ENCODE measurements at places on chromosomes 16 and 17. TPM values are rescaled to one million over a fixed set of nuclear protein-coding genes. Genes with fewer than 3 reads are reported as not detected.

DNA sequence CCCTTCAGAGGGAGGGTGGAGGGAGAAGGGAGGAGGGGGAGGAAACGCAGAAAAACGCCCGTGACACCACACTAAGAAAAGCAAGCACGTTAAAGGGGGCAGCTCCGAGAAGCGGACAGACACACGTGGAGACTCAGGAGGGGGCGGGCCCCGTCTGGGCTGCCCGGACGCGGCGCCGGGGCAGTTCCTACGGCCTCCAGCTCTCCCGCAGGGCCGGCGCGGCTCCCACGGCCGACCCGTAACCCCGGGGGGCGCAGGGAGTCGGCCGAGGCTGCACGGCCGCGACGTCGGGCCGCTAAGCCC, 362 bp downstream of the KLHDC4 start:
- no peaks in the 10 kb centered on the region for H3K27me3 ChIP-seq
- H3K4me1 ChIP-seq, result peaks cover 21% of the 10 kb centered on the region
- no peak for DNase-seq
- H3K36me3 ChIP-seq, result peaks cover 39% of the 10 kb centered on the region
- peak overlapping the region; percentile 84 for H3K27ac ChIP-seq

- no peak overlapping the region for H3K4me3 ChIP-seq
- H3K36me3 ChIP-seq, result no peaks in the 10 kb centered on the region
- no peak overlapping the region for H3K27ac ChIP-seq
- DNase-seq, result no peak
- no peaks in the 10 kb centered on the region for H3K27me3 ChIP-seq
These were observed 25.3 kb upstream of the SMURF2 start for GRCh38 chr17:64687376-64687775.

DNA sequence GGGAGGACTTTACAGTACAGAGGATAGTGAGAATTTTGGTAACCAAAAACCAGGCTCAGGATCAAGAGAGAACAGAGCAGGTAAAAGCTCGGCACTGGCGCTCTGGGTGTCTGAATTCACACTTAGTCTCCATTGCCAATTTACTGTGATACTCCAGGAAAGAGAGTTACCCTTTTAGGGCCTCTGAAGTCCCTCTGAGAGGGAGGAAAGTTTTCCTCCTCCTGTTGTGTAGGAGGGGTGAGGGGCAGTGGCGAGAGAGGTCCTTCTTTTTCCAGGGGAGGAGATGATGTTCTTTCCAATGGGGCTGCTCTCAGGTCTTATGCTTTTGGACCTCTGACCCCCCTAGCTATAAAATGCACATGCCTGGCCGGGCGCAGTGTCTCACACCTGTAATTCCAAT, 5.4 kb upstream of the TNS4 start:
- H3K36me3 ChIP-seq, result no peaks in the 10 kb centered on the region
- DNase-seq, result peak; percentile 19
- peaks cover 15% of the 10 kb centered on the region for H3K4me1 ChIP-seq
- no peak overlapping the region for H3K4me3 ChIP-seq

- no peaks in the 10 kb centered on the region for H3K4me1 ChIP-seq
- H3K27ac ChIP-seq, result no peak overlapping the region
- H3K36me3 ChIP-seq, result peaks cover 7% of the 10 kb centered on the region
- no peaks in the 10 kb centered on the region for H3K27me3 ChIP-seq
These were observed 28.8 kb downstream of the MAP2K3 start for GRCh38 chr17:21313320-21313719.

- H3K27me3 ChIP-seq, result no peaks in the 10 kb centered on the region
- no peak for DNase-seq
- H3K4me1 ChIP-seq, result peaks cover 6% of the 10 kb centered on the region
- H3K4me3 ChIP-seq, result no peak overlapping the region
These were observed 3.8 kb upstream of the JPT2 start for GRCh38 chr16:1674306-1674705.

DNA sequence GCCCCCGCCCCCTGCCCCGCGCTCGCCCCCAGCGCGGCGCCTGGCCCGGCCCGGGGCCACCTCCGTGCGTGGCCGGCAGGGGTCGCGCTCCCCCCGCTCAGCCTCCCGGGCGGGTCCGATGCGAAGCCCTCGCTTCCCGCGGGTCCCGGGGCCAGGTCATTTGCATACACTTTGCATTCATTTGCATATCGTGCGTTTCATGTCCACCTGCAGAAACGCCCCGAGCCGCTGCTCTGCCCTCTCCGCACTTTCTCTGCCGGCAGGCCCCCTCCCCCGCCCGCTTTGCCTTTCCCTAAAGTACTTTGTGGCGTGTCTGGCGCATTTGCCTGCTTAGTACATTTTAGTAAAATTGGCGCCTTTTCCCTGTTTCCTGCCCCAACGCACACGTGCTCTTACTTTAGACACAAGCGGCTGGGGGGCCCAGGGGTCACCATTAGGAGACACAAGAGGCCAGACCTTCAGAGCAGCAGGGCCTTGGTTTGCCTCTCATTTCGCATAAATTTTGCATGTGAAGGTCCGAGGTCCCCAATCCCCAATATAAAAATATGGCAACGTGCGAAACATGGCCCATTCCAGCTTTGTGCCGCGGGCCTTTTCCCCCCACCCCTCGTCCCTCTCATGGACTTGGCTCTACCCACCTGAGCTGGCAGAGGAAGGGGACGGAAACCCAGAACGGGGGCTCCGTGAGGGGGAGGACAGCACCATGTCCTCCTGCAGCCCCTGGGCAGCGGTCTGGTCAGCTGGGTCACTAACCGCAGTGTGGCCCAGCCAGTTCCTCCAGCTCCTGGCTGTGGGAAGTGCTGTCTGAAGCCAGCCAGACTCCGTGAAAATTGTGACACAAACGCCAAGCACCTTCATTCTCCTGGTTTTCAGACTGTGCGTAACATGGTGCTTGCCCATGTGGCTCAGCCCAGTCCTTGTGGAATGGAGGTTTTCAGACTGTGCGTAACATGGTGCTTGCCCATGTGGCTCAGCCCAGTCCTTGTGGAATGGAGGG, 34.8 kb downstream of the CBFA2T3 start:
- no peak for DNase-seq
- no peak overlapping the region for H3K27ac ChIP-seq
- H3K4me3 ChIP-seq, result peak overlapping the region; percentile 54
- no peaks in the 10 kb centered on the region for H3K36me3 ChIP-seq
- peaks cover 52% of the 10 kb centered on the region for H3K27me3 ChIP-seq

GRCh38 chr16:29806099-29806579, at the start of gene MAZ:
Gene MAZ, plus strand, starts transcription at chr16:29806529. Its CDS starts 173 bp downstream, at chr16:29806702.
- H3K4me1 ChIP-seq, result peaks cover 50% of the 10 kb centered on the region
- H3K27ac ChIP-seq, result peak within 1 kb of the TSS; percentile 96
- no peaks in the 10 kb centered on the region for H3K27me3 ChIP-seq
- H3K36me3 ChIP-seq, result no peaks in the 10 kb centered on the region
- DNase-seq, result no peak

- no peaks in the 10 kb centered on the region for H3K4me1 ChIP-seq
- DNase-seq, result no peak
- no peaks in the 10 kb centered on the region for H3K36me3 ChIP-seq
- no peak overlapping the region for H3K4me3 ChIP-seq
- no peaks in the 10 kb centered on the region for H3K27me3 ChIP-seq
These were observed 17.0 kb downstream of the VWA3A start for GRCh38 chr16:22109258-22109898.

- no peak for DNase-seq
- H3K27ac ChIP-seq, result peak overlapping the region; percentile 25
- peaks cover 29% of the 10 kb centered on the region for H3K36me3 ChIP-seq
- no peaks in the 10 kb centered on the region for H3K4me1 ChIP-seq
- H3K27me3 ChIP-seq, result no peaks in the 10 kb centered on the region
These were observed 54.2 kb downstream of the CRISPLD2 start for GRCh38 chr16:84874004-84874435.

GRCh38 chr16:14252860-14253259, 181.7 kb downstream of the MRTFB start:
- no peak for DNase-seq
- no peak overlapping the region for H3K27ac ChIP-seq
- no peak overlapping the region for H3K4me3 ChIP-seq
- H3K27me3 ChIP-seq, result no peaks in the 10 kb centered on the region
- peaks cover 72% of the 10 kb centered on the region for H3K36me3 ChIP-seq

GRCh38 chr16:648071-648780, 939 bp upstream of the WDR90 start:
- H3K4me3 ChIP-seq, result peak overlapping the region; percentile 84
- H3K36me3 ChIP-seq, result peaks cover 13% of the 10 kb centered on the region
- no peaks in the 10 kb centered on the region for H3K27me3 ChIP-seq
- H3K27ac ChIP-seq, result peak overlapping the region; percentile 78
- DNase-seq, result no peak
- H3K4me1 ChIP-seq, result peaks cover 42% of the 10 kb centered on the region

GRCh38 chr17:41009301-41009760, 403 bp upstream of the KRTAP3-1 start:
- H3K4me1 ChIP-seq, result no peaks in the 10 kb centered on the region
- H3K4me3 ChIP-seq, result no peak overlapping the region
- no peak for DNase-seq
- H3K36me3 ChIP-seq, result no peaks in the 10 kb centered on the region

DNA sequence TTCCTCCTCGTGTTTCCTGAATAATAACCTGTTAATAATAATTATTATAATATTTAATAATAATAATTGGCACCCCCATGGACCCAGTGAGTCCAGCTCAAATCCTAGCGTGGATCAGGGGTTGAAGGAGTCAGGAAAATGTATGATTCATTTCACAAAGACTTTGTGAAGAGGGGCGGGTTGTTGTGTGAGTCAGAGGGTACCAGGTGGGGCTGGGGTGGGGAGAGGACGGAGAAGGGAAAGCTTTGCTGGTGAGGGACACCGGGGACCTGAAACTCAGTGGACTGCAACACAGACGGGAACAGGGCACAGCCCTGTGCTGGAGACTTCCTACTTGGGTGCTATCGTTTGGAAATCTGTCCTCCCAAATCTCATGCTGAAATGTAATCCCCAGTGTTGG, 3.1 kb upstream of the ADORA2B start:
- no peak overlapping the region for H3K4me3 ChIP-seq
- no peaks in the 10 kb centered on the region for H3K27me3 ChIP-seq

- no peak overlapping the region for H3K4me3 ChIP-seq
- no peak overlapping the region for H3K27ac ChIP-seq
- no peaks in the 10 kb centered on the region for H3K36me3 ChIP-seq
- no peaks in the 10 kb centered on the region for H3K4me1 ChIP-seq
- no peaks in the 10 kb centered on the region for H3K27me3 ChIP-seq
These were observed 89.9 kb upstream of the C16orf82 start for GRCh38 chr16:26976873-26977272.

The CDH3 gene
- total RNA-seq, result 2.4 TPM

The CX3CL1 gene
- 18.6 TPM for total RNA-seq

The USP31 gene
- total RNA-seq, result 20.2 TPM

The KRTAP2-1 gene
- total RNA-seq, result not detected

The BICDL2 gene
- total RNA-seq, result not detected

The SMARCD2 gene
- total RNA-seq, result 112 TPM

The TNFRSF17 gene
- total RNA-seq, result not detected

The CCL22 gene
- not detected for total RNA-seq
